ENCODE measurements at places on chromosomes 3 and 15.

DNA sequence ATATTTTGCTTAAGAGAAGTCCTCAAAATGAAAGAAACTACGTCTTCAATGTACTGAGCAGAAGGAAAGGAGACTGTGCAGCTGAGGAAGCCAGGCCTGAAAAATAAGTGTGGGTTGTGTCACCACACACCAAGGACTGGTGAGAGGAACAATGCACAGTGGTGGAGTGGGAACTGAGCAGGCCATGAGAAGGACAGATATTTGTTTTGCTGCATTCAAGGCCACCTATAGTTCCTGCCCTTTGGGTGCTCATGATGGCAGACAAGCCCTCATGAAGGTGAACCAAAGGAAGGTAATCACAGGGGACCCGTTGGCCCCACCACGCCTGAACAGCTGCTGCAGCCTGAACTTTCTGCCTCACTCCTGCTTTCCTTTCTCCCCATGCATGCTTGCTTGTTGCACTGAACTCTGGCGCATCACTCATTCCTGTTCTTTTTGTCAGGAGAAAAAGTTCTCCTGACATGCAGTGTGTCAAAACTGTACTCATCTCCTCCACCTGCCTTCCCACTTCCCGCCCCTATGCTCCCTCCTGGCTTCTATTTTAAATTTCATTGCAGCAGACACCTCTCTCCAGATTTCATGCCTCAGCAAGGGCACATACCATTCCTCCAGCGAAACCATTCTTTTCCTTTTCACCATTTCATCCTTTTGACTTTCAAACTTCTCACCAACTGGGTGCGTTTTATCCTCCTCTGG, 2.2 kb upstream of the RNF7 start:
- no peak for DNase-seq

GRCh38 chr3:117059067-117059955, 349.7 kb downstream of the TUSC7 start:
- no peak for DNase-seq

DNA sequence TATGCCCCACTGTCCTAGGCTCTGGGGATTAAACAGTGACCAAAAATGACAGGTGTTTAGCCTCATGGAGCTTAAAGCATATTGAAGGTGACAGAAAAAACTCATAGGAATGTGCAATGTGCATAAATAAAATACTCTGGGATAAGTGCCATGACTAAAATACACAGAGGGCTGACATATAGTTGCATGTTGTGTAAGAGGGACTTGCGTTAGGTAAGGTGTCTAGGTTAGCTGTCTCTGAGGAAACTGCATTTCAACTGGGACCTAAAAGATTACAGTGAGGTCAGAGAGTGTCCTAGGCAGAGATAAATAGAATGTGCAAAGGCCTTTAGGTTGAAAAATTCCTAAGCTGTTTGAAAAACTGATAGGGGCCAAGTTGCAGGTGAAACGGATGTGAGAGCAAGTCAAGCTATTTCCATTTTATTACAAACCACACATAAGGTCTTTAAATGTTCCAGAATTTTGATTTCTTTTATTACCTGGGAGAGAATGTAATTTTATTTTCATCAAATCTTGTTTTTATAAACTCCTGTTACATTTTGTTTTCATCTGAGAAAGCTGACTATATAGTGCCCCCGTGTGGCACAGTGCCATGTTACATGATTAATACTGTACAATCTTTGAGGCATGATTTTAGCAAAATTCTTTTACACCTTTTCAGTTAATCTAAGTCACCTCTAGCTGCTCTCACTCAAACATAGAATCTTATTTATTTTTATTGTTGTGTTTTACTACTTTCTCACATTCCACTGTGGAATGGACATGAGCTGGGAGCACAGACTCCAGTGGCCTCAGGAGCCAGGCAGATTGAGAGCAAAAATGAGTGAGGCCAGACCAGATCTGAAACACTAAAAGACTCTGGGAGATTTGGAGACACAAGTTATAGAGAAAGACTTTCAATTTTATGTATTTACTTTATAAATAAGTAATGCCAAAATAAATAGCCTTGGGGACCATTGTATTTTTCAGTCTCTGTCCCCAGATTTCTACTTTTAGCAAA, 259.6 kb upstream of the ZNF717 start:
- no peak for DNase-seq

- DNase-seq, result no peak
Observed at GRCh38 chr15:31458596-31459399, 132.2 kb downstream of the KLF13 start.

DNA sequence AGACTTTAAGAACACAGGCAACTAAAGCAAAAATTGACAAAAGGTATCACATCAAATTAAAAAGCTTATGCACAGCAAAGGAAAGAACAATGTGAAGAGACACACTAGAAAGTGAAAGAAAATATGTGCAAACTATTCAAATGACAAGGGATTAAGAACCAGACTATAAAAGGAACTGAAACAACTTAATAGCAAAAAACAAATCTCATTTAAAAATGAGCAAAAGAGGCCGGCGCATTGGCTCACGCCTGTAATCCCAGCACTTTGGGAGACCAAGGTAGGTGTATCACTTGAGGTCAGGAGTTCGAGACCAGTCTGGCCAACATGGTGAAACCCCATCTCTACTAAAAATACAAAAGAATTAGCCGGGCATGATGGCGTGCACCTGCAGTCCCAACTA, 14.4 kb downstream of the NGLY1 start:
- DNase-seq, result no peak
